Stimulated activated CD8-positive, alpha-beta memory T cell treated with anti-CD3 and anti-CD28 coated beads, Interleukin-7, amount 100 ng/mL, for 24 hours (primary cell): ENCODE measurements at places on chromosomes 1 and 21.

- no peak for DNase-seq
Observed at GRCh38 chr1:69191335-69191734, 376.4 kb upstream of the LRRC7 start.

- DNase-seq = no peak
Observed at GRCh38 chr1:86811142-86811924, 102.6 kb downstream of the SELENOF start.

- no peak for DNase-seq
Observed at GRCh38 chr1:25560001-25560400, 16.6 kb downstream of the LDLRAP1 start.

DNA sequence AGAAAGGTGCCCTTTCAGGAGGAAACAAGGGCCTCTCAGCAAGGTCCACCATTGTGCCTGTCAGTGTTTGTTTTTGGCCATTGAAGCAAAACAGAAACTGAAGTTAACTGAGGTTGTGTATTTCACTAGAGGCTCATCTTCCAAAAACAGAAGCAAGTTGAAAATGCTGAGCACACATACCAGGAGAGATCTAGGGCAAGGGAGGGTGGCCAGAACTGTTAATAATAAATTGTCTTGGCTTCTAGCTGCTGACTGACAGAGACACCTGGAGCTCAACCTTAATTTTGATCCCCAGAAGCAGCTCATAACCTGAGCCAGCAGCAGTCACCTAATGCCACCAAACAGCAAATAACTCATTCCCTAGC lies 5.2 kb downstream of the AGMAT start:
- no peak for DNase-seq

DNA sequence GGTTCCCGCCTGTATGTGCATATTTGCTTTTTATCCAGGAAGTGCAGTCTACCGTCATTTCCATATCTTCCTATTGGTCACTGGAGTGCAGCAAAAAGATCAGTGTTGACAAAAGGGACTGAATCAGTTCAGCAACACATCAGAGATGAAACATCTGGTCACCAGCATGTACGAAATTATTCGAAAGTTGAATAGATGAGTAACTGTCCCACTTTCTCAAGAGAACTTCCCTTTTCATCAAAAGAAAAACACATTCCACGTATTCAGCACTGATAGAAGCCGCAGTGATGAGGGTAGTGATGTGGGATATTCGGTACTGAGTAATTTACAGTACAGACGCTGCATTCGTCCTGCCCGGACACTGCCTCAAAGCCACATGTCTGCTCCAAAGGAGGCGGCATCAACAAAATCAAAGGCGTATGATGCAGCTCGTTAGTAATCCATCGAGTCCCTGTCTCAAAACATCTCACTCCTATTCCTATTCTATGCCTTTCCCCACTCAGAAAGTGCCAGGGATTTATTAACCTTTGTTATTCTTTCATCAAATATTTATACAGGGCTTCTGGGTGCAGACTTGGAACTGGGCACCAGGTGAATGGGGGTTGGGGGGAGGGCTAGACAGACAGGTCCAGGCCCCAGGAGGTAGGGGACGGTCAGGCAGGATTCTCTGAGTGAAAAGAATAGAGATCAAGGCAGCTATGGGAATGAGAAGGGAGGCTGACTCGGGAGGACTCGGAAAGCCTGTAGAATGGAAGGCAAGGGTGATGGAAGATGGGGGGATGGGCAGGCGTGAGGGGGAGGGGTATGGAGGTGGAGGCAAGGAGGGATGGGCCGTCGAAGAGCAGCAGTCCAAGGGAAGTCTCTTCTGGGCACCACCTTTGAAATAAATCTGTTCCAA lies 79.5 kb upstream of the SLC45A1 start:
- DNase-seq = no peak

DNA sequence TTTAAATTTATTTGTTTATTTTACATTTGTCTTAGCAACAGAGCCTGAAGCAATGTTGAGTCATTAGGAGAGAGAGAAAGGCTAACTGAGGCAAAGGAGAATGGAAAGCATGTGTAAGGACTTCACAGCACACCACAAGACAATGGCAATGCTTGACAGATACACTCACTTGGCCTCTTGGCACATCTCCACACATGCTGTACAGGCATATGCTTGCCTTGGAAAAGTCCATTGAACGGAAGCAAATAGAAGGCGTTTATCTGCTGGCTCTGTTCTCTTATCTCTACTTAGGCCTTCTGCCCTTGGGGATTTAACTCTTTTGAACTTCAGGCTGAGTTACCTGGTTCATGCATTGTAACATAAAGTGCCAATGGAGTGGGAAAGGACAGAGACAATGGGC lies 262.2 kb upstream of the POU3F1 start:
- DNase-seq = no peak

DNA sequence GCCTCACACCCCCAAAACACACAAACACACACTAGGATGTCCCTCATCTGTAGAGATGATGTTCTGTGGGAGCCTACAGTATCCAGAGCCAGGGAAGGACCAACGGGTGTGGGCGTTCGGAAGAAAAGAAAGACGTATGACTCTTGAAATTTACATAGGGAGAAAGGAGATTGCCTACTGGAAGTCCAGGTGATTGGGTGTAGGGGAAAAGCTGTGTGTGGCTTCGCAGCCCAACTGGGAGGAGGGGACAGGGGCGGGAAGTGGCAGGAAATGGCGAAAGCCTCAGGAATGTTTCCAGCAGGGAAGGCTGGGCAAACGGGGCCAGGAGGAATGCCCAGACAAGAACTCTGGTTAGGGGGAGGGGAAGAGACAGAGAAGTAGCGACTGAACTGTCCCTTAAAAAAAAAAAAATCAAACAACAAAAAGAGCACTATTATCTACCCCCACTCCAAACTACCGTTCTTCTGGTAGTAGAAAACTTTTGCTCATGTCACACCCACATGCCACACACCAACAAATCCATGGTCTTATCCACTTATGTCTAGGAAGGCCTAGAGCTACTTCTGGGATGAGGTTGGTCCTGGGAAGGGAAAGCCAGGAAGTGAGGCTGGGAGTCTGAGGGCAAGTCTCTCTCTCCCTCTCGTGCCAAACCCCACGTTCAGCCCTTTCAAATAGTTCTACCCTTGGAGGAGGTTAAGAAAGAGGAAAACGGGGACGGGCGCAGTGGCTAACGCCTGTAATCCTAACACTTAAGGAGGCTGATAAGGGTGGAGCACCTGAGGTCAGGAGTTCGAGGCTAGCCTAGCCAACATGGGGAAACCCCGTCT lies 1.8 kb upstream of the CKS1B start:
- no peak for DNase-seq

- no peak for DNase-seq
Observed at GRCh38 chr1:173050865-173051264, at the start of gene TNFSF18. Gene TNFSF18 (minus strand): TSS chr1:173050941. CDS start chr1:173050896, 45 bp downstream.

GRCh38 chr21:32990666-32991065 lies 35.1 kb upstream of the OLIG2 start:
- no peak for DNase-seq

DNA sequence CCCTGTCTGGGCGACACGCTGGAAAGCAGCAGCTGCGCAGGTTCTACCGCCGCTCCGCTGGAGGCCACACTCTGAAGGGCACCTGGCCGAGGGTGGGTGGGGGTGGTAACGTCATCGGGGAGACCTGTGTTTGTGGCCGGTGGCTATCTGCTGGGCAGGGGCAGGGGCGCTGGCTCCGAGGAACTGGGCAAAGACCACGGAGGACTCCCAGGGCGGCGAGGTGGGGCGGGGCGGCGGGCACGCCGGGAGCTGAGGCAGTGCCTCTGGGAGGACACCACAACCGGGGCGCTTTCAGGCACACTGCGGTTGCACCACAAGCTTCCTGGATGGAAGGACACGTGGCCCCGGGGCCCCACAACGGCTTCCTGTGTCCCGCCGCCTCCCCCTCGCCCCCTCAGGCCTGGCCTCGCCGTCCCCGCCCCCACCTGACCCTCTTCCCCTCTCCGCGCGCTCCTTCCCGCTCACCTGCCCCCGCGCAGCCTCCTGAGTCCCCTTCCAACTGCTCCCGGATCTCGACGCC lies 3.3 kb upstream of the DENND2D start:
- DNase-seq = peak; percentile 67

DNA sequence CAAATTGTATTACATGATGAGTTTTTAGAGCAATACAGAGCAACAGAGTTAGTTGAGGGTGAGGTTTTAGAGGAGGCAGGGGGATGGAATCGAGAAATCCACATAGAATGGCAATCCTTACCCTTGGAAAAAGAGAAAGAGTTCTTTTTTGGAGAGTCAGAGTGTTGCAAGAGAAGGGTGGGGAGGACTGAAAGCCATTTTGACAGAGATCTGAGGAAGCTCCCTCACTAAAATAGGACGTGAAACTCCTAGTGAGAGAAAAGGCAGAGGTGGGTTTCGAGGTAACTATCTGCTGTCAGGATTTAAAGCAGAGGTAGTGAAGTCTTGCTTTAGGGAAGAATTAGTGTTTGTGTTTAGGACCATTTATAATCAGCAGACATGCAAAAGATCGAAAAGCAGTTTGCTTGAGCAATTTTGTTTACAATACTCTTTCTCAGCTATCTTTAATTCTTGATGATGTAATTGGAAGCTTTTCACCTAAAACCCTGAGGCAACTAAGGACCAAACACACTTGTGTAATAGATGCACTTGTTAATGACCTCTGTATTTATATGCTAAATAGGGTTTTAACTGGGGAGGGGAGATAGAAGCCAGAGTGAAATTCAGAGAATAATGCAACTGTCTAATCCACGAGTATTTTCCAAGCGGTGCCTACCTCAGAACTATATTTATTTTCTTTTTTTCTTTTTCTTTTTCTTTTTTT lies 20.0 kb downstream of the ADAMTS5 start:
- DNase-seq = no peak

GRCh38 chr1:239995281-239995680 lies 96.4 kb upstream of the FMN2 start:
- no peak for DNase-seq

DNA sequence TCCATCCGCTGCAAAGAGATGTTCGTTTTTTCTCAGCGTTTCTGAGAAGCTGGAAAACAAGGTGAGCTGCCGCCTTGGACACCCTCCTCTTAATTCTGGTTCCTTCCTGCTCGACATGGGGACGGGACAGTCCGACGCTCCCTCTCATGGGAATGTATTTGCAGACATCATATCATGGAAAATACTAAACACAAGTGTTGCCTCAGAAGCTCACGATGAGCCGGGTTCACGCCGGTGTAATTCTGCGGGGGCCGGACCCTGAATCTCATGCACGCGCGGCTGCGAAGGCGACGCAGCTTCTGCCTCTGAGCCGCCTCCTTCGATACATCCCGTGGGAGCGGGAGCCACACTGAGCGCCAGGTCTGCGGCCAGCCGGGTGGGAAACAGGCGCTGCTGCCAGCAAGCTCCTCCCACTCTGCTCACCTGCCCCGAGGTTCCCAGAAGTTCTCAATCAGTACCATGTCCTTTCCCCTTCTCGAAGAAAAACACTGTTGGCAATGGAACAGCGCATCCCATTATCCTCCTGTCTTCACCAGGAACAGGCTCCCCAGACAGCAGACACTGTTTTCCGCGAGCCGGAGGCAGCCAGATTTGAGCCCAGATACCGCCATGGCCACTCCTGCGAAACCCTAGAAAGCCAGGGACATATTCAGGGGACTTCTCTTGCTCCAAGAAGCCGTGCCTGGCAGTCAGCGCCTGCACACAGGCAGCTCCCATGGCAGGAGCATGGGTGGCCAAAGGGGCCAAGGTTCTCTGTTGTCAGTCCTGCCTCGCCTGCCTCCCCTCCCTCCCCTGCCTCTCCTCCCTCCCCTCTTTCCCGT lies 98.0 kb downstream of the WDR4 start:
- no peak for DNase-seq

DNA sequence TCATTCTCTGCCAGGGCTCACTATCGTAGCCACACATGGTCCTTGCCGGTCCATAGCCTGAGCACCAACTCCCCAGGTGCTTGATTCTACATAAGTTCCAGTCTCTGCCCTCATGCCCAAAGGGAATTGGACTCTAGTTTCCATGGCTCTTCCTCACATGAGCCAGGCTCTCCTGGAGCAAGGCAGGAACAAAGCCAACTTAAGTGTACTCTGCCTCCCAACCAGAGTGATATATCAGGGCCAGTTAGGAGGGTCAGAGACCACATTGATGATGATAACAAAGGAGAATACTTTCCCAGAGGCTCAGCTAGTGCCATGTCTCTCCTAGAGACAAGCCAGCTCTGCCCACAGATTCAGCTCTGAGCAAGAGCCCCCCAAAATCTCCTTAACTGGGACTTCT lies 70.9 kb downstream of the ERI3 start:
- DNase-seq = no peak

GRCh38 chr21:41678924-41679318 lies 87.9 kb downstream of the RIPK4 start:
- DNase-seq = no peak

- DNase-seq = no peak
Observed at GRCh38 chr21:46002841-46003574, 21.4 kb downstream of the COL6A1 start.

DNA sequence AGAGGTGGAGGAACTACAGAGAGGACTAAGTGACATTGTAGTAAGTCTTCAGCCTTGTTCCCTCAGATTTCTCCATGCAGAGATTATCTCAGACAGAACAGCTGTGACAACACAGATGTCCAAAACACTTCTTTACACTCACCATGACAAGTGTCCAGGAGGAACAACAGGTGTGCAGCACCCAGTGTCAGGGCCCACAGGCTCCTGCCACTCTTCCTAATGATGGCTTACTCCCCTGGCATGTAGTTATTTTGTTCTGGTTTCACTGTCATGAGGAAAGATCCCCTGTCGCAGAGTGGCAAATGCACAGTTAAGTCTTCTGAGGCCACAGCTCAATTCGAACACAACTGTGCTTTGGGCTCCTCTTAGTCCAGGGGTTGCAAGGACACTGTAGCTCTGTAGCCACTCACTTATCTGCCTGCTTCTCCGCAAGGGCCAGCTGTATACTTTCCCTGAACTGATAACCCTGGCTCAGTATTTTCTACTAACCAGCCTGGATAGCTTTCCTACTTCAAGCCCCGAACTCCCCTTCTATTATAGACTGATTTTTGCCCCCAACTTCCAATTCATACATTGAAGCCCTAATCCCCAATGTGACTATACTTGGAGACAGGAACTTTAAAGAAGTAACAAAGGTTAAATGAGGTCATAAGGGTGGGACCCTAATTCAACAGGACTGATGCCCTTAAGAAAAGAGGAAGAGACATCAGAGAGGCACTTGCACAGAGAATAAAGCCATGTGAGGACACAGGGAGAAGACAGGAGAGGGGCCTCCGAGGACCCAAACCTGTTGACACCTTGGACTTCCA lies 11.1 kb downstream of the PDZK1 start:
- DNase-seq = no peak

DNA sequence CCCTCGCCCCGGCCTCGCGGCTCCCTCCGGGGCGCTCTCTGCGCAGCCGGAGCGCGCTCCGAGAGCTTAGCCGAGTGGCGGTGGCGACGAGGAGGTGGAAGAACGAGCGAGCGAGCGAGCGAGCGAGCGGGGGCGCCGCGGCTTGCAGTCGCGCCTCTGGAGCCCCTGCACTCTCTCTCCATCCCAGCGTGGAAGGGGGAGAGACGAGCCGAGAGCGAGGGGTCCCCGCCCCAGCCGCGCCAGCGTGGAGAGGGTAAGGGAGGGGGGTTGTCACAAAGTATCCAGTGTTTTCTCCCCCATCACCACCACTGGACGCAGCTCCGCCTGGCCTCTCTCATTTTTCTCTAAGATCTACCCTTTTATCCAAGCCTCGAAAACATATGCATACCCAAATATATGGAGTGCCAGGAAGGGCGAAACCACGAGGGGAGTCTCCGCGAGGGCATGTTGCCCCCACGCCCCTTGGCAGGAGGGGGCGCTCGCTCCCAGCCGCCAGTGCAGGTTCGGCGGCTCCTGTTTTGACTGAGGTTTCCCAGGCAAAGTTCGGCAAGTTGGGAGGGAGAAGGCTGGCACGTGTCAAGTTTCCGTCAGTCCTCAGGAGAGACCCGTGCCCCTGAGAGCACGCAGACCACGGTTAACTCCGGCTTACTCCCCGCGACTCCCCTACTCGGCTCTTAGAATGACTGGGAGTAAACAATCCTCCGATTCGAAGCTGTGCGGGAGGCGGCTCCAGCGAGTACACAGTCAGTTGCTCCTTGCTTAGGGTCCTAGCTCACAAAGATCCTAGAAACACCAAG lies 569 bp upstream of the DAB1 start:
- no peak for DNase-seq
